Stimulated activated CD8-positive, alpha-beta memory T cell treated with anti-CD3 and anti-CD28 coated beads, Interleukin-7, amount 100 ng/mL, for 48 hours (primary cell): ENCODE measurements at places on chromosomes 2 and 18.
A peak's percentile ranks its signal among the peaks of the same experiment; 100 is the strongest.

DNA sequence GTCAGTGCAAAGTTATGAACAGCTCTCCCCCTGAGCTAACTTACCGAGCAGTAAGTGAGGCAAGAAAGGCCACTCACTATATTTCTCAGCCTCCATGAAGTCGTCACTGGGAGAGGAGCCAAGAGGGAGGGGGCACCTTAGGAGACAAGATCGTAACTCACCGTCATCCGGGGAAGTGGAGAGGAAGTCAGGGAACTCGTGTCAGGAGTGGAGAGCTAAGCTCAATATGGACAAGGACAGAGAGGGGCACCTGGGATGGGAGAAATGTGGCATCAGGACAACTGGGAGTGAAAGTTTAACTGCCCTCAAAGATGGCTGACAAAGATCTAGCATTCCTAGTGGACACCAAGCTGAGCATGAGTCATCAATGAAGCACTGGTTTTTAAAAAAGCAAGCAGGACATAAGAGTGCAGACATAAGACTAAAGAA, 37.1 kb downstream of the BCL11A start:
- no peak for DNase-seq

- no peak for DNase-seq
Measured at GRCh38 chr2:64586883-64587481, 62.9 kb downstream of the AFTPH start.

GRCh38 chr2:37642907-37643729, 28.3 kb downstream of the CDC42EP3 start:
- DNase-seq, result no peak

- DNase-seq, result no peak
Measured at GRCh38 chr18:650428-650858, 7.0 kb upstream of the TYMS start.

GRCh38 chr2:26068602-26069298, 34.9 kb downstream of the RAB10 start:
- peak; percentile 59 for DNase-seq

DNA sequence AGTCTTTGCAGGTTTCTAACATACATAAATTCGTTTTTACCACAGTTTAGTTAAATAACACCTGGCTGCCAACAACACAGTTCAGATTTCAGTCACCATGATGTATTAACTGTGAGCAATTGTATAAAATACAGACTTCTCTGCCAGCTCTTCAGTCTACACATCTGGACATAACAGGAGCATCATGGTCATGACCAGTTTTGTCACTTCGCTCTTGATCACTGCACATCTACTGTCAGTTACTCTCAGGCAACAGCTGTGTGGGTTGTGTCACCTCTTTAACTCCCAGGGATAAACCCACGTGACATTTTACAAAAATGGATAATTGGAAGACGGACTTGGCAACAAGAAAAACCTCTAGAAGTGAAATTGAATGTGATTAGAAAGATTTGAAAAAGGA, 30.3 kb downstream of the CD8A start:
- no peak for DNase-seq

DNA sequence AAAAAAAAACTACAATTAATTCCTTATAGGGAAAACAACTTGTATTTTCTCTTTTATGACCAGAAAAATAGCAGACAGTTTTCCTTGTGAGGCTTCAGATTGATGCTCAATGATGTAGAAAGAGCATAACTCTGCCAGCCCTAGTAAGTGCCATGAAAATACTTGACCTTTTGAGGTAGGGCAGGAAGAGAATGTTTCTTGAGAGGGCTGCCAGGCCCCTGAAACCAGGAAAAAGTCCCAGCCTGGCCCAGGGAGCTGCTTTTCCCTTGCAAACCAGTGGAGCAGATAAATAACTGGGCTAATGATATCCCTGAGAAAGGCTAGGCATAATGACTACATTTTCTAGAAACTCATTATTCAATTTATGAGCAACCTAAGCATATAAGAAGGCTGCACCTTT, 126.8 kb downstream of the SLC8A1 start:
- no peak for DNase-seq

GRCh38 chr2:103789381-103790095, 1027.7 kb downstream of the TMEM182 start:
- DNase-seq, result no peak

GRCh38 chr18:77967791-77968190, 718.1 kb downstream of the GALR1 start:
- no peak for DNase-seq

DNA sequence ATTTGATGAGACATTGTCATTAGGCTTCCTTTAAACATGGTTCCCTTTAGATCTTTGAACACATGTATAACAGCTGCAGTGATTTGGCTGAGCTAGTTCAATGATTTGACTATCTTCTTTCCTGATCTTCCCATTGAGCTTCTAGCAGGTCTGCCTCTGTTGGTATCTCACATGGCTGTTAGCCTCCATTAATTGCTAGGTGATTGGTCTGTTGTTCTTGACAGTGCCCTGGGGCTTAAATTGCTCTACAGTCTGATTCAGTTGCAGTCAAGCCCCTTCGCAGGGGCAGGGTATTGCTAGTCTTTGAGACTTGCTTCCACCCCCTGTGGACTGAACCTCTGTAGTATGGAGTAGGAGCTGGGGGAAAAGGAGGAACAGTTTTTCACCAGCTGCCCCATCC, 24.1 kb downstream of the SKA1 start:
- DNase-seq, result no peak

GRCh38 chr2:10552220-10552870, 104.2 kb upstream of the ODC1 start:
- no peak for DNase-seq

DNA sequence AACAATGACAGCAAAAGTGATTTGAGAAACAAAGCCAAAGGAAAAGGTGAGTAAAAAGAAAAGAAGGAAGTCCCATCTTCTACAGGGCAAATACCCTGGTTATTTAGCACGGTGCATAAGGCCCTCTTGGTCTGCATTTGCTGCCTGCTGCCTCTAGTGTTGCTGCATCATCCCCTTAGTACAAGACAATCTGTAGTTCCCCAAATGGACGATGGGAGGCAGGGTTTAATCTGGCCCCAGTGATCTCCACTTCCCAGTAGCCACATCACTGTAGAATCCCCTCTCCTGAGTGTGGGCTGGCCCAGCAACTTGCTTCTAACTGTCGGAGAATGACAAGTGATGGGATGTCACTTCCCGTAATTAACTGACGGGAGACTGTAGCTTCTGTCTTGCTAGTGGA, 85.1 kb downstream of the CTAGE1 start:
- DNase-seq, result no peak

DNA sequence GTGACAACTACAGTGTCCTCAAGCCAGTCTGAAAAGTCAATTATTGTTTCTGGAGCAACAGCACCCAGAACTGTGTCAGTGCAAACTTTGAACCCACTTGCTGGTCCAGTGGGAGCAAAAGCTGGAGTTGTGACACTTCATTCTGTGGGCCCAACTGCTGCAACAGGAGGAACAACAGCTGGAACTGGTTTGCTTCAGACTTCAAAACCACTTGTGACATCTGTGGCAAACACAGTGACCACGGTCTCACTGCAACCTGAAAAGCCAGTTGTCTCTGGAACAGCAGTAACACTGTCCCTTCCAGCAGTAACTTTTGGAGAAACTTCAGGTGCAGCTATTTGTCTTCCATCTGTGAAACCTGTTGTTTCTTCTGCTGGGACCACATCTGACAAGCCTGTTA, 59.8 kb downstream of the TAF4B start:
- no peak for DNase-seq

DNA sequence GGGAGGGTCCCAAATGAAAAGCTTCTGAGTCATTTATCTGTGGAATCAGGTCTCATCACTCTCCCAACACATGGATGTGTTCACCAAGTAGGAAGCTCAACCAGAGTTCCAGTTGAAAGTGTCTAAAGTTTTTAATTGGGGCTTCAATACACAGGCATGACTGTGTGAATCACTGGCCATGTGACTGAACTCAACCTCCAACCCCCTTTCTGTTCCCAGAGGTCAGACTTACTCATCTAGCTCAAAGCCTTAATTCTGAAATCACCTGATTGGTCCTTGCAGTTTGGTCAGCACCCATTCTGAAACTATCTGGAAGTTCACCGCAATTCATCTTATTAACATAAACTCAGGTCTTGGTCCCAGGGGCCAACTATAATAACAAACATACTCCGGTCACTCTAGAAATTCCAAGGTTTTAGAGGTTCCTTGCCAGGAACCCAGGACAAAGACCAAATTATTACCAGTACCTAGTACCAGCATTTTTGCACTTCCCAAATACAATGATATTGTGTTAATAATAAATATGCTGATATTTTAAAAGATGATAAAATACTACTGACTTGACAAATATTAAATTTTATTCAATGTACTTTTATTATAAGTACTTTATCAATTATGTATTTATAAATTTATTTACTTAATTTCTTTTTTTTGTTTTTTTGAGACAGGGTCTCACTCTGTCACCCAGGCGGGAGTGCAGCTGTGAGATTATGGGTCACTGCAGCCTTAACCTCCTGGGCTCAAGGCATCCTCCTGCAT, 10.7 kb upstream of the RBM45 start:
- no peak for DNase-seq

DNA sequence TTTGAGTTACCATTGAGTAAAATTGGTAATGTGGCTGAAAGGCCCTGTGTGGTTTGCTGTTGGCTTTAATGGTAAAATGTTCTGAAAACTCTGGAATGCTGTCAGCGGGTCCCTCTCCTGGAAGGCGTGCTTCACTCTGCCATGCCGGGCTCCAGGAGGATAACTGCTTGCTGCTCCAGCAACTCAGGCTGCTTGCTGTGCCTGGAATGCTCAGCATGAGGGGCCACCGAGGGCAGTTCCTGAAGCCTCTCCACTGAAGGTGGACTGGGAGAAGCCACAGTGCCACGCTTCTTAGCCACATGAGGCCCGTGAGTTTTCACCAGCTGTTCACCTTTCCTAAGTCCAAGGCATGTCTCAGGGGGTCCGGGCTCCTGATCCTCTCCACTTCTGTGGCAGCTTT, 90.4 kb upstream of the FAM110C start:
- no peak for DNase-seq

DNA sequence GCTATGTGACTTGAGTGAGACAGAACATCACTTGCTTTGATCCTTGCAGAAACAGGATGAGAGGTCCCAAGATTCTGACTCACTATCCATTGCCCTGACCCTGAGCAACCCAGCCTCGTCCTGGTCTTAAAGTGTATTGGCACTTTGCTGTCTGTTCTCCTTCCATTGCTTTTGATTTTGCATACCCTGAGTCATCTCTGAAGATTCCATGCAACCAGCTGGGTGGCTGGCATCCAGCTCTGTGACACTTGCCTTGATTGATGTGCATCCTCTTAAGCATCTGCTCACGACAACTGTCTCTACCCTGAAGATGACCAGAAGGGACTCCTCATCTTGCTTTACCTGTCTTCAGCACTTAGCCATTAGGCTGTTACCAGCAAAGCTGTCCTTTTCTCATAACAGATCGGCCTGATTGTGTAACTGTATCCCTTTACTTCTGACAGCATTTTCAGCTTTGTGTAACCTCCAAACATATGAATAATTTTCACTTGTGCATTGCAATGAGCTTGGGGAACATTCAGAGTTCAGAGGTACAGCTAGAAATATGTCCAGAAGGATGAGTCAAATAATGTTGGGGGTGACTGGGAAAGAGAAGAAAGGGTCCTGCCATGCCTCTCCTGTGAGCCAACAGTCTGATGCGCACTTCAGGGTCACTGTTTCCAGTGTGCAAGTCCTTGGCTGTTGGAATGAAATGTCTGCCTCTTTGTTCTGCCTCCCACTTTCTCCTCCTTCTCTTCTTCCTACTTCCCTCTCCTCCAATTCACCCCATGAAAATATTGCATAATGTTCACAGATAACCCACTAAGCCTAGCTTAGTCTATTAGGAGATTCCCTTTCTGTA, 249.7 kb upstream of the OSR1 start:
- no peak for DNase-seq

DNA sequence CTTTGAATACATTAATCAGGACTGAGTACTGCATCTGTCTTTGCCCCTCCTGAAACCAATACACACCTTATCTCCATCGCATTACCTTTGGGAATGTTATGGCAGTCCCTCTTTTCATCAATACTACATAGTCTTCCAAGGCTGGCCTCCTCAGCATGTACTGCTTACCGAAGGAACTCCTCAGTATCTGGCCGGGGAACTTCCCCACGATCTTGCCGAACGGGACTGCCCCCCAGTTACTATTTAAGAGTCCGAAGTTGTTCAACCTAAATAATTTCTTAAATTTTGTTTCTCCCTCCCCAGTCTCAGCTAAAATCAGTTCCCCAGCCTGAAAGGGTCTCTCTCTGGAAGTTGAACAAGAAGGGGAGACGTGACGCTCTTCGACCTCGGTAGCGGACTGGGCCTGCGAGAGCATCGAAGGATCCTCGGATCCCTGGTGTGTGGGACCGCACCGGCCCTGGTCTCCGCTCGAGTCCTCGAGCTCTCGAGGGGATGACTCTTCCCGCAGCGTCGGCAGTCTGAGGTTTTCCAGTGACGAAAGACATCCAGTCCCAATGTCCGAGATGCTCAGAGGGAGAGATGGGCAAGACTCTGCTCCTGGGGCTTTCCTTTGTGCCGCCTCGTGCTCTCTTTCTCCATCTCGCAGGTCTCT, 489 bp downstream of the TRMT61B start:
- DNase-seq, result no peak

DNA sequence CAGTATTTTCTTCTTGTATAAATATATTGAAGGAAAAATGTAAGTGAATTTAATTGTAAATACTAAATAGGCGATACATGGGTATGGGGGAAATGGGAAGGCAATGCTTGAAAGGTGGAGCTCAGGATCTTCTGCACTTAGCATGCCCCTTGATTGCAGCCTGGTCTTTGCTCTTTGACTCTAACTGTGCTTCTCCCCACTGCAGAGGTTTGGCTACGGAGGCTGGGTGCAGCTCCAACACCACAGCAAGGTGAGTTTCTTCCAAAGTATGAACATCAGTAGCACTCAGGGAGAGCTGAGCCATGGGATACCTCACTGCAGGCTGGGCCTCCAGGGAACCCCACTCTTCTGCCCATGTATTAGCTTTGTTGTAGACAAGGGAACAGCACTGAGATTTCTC, 6.6 kb downstream of the ACMSD start:
- no peak for DNase-seq

DNA sequence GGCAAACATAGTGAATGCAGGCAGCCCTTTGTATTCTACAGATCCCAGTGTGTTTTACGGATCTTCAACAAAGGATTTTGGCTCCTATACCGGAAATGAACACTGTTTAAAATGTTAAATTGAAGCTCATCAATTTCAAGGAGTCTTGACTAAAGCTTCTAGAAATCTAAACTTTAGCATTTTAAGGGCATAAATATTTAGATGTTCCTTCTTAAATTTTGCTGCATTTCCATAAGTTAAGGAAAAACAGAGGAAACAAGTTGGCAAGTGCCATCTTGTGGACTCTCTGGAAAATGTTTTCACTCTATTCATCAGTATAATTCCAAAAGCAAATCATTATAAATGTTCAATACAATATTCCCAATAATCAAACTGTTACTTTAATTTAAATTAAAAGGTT, 19.6 kb downstream of the CHN1 start:
- DNase-seq, result no peak

- no peak for DNase-seq
Measured at GRCh38 chr2:170782673-170783072, 12.5 kb downstream of the ERICH2 start.
